ENCODE measurements at places on chromosomes 2 and 18. TPM values are rescaled to one million over a fixed set of nuclear protein-coding genes. Genes with fewer than 3 reads are reported as not detected.
A peak's percentile ranks its signal among the peaks of the same experiment; 100 is the strongest.

DNA sequence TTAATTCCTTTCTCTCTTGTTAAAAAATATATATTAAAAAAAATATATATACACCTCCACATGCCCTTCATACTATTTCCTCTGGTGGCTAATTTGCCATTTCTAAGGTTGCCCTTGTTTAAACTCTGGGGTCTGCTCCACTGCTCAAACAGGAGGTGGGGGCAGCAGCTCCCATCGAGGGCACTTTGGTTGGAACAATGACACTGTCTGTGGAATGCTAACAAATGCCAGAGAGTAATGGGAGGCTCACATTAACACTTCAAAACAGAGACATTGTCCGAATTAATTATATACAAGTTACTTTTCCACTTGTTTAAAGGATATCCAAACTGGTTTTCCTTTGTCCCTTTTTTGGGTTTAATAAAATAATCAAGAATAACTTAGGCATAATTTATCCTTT is 58.8 kb upstream of the CD302 start:
- DNase-seq: no peak
- H3K4me3 ChIP-seq: no peak overlapping the region
- H3K27me3 ChIP-seq: no peaks in the 10 kb centered on the region
- no peak overlapping the region for H3K27ac ChIP-seq
- H3K36me3 ChIP-seq: no peaks in the 10 kb centered on the region
- no peaks in the 10 kb centered on the region for H3K4me1 ChIP-seq

- H3K27me3 ChIP-seq: no peaks in the 10 kb centered on the region
- H3K4me3 ChIP-seq: no peak overlapping the region
- H3K27ac ChIP-seq: peak overlapping the region; percentile 52
- peak; percentile 56 for DNase-seq
- no peaks in the 10 kb centered on the region for H3K36me3 ChIP-seq
These were observed 22.7 kb upstream of the MYO1B start for GRCh38 chr2:191222507-191222906.

DNA sequence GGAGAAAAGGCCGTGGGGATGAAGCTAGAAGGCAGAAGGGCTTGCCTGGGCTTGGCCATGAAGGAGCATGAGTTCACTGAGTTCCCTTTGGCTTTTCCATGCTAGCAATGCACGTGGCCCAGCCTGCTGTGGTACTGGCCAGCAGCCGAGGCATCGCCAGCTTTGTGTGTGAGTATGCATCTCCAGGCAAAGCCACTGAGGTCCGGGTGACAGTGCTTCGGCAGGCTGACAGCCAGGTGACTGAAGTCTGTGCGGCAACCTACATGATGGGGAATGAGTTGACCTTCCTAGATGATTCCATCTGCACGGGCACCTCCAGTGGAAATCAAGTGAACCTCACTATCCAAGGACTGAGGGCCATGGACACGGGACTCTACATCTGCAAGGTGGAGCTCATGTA is 2.9 kb downstream of the CTLA4 start:
- H3K4me1 ChIP-seq: peaks cover 2% of the 10 kb centered on the region
- no peaks in the 10 kb centered on the region for H3K27me3 ChIP-seq
- H3K4me3 ChIP-seq: no peak overlapping the region
- H3K27ac ChIP-seq: no peak overlapping the region

- no peaks in the 10 kb centered on the region for H3K4me1 ChIP-seq
- no peak overlapping the region for H3K27ac ChIP-seq
- no peaks in the 10 kb centered on the region for H3K27me3 ChIP-seq
These were observed 4.4 kb downstream of the TXNDC2 start for GRCh38 chr18:9890196-9890595.

GRHL1 gene
- 1.0 TPM for total RNA-seq

DNA sequence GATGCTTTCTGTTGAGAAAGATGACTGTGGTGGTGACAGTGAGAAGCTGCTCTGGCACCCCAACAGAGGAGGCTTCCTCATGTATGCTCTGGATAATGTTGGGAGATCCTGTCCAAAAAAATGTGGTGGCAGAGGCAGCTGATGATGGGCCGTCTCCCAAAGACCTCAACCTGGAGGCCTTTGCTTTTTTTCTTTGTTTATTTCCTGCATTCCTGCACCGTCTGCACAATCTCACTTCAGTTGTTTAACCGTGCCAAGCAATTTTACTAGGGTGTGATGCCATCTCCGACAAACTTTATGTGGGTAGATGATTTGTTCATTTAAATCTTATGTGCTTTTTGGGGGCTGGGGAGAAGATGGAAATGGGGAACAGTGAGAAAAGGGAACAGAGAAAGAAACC is 62.2 kb upstream of the IGFBP5 start:
- no peaks in the 10 kb centered on the region for H3K27me3 ChIP-seq
- no peaks in the 10 kb centered on the region for H3K36me3 ChIP-seq
- no peak overlapping the region for H3K27ac ChIP-seq

TMEM247 gene
- not detected for total RNA-seq

RTKN gene
- total RNA-seq: 46.1 TPM

DSG4 gene
- not detected for total RNA-seq

DNA sequence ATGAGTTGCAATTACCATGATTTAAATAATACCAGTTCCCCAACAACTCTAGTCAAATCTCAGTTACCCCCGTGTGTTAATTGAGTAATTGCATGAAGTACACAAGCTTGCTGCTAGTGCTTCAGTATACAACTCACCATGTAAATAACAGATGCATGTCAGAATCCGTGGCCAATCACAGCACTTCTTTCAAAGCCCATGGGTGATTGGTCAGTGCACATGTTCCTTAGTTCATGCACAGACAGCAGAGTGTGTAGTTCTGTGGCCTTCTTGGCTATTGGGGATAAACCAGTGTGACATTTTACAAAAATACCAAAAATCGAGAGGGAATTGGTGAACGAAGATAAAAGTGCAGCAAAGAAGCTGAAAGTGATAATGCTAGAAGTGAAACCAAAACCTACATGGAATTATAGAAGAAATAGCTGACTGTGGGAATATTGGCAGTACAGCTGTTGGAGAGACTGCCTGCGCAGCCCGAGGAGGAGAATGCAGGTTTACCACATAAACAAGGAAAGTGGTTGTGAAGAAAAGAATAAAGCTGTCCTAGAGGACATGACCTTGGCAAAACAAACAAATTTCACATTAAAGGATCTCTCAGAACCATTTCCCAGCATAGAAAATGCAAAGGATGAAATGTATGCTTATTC is 59.4 kb downstream of the NEDD4L start:
- H3K27ac ChIP-seq: no peak overlapping the region
- no peak overlapping the region for H3K4me3 ChIP-seq
- H3K4me1 ChIP-seq: peaks cover 8% of the 10 kb centered on the region
- no peak for DNase-seq

- DNase-seq: no peak
- H3K4me3 ChIP-seq: no peak overlapping the region
- H3K36me3 ChIP-seq: no peaks in the 10 kb centered on the region
- H3K4me1 ChIP-seq: no peaks in the 10 kb centered on the region
- no peak overlapping the region for H3K27ac ChIP-seq
These were observed 353.1 kb upstream of the FANCL start for GRCh38 chr2:58594175-58594574.

GRCh38 chr2:215358312-215358845 is 46.5 kb downstream of the ATIC start:
- no peak overlapping the region for H3K27ac ChIP-seq
- H3K4me1 ChIP-seq: no peaks in the 10 kb centered on the region
- H3K36me3 ChIP-seq: peaks cover 19% of the 10 kb centered on the region
- DNase-seq: no peak

- no peak overlapping the region for H3K4me3 ChIP-seq
- no peaks in the 10 kb centered on the region for H3K27me3 ChIP-seq
- H3K36me3 ChIP-seq: peaks cover 66% of the 10 kb centered on the region
- DNase-seq: no peak
These were observed 67.1 kb downstream of the ITGB1BP1 start for GRCh38 chr2:9356261-9356660.

ZNF396 gene
- total RNA-seq: 1.3 TPM

DNA sequence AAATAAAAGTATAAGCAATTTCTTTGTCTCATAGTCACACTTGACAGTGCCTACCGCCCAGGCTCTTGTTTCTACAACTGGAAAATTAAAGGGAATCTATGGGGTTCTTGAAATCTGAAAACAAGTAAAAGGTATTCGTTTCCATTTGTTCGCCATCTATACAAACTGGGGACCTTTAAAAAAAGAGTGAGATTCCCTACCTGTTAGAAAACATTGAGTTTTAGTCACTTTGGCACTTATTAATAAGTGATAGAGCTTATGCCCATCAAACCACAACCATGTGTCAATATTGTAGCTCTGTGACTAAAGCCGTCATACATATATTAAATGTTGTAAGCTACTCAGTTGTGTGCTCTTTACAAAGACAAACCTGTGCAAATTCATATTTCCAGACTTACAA is 13.2 kb downstream of the FN1 start:
- H3K27ac ChIP-seq: no peak overlapping the region
- H3K4me1 ChIP-seq: no peaks in the 10 kb centered on the region
- H3K4me3 ChIP-seq: no peak overlapping the region
- H3K27me3 ChIP-seq: no peaks in the 10 kb centered on the region
- peaks cover 53% of the 10 kb centered on the region for H3K36me3 ChIP-seq

GRCh38 chr2:57479981-57480380 is 566.6 kb upstream of the VRK2 start:
- H3K4me3 ChIP-seq: no peak overlapping the region
- no peaks in the 10 kb centered on the region for H3K36me3 ChIP-seq
- no peaks in the 10 kb centered on the region for H3K27me3 ChIP-seq
- DNase-seq: no peak
- no peaks in the 10 kb centered on the region for H3K4me1 ChIP-seq
- H3K27ac ChIP-seq: no peak overlapping the region

- H3K27me3 ChIP-seq: no peaks in the 10 kb centered on the region
- no peak for DNase-seq
- H3K36me3 ChIP-seq: no peaks in the 10 kb centered on the region
- no peaks in the 10 kb centered on the region for H3K4me1 ChIP-seq
- no peak overlapping the region for H3K4me3 ChIP-seq
These were observed 63.1 kb downstream of the ACVR1C start for GRCh38 chr2:157565550-157565949.

WDCP gene
- 11.3 TPM for total RNA-seq

GRCh38 chr2:72291059-72291458 is 143.4 kb upstream of the CYP26B1 start:
- DNase-seq: no peak
- H3K4me3 ChIP-seq: no peak overlapping the region

FN1 gene
- total RNA-seq: 455 TPM

DNA sequence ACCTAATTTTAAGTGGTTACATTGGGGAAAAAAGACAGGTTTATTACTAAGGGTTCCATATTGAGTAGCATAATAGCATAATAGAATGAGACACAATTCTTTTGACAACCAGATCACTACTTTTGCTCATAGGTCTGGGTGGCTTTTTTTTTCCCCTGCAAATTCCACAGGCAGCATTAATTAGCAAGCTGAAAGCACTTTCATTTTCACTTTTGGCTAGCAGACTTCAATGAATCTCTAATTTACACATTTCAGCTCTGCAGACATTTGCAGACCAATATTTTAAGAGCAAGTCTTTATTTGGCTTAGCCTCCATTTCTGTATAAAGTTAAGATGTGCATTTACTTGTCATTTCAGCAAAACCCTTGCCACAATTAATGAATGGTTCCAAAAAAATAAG is 185.5 kb downstream of the NOL4 start:
- no peak overlapping the region for H3K4me3 ChIP-seq
- DNase-seq: no peak
- no peaks in the 10 kb centered on the region for H3K36me3 ChIP-seq
- no peak overlapping the region for H3K27ac ChIP-seq

DNA sequence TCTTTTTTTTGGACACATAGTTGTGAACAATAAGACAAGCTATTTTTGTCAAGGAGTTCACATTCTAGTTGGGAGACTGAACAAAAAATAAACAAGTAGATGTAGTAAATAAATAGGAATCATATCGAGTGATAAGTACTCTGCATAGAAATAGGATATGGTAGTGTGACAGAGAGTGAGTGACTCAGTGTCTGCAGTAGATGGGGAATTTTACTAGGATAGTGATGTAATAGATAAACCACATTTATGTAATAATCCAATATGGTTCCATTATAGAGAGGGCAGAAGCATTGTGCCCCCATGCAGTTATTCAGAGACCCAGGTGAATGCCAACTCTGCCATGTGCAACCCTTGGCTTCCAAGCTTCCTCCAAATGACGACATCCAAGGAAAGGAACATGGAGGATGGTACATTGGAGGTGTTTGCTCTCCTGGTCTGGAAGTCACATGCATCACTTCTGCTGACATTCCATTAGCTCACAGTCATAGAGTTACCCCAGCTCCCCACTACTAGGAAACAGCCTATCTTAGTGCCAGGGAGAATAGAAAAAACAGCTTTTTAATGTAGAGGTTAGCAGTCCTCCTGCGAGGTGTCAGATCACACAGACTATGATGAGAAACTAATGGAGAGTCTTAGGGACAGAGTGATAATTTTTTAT is 595.4 kb downstream of the NYAP2 start:
- DNase-seq: no peak
- H3K4me3 ChIP-seq: no peak overlapping the region
- H3K27ac ChIP-seq: no peak overlapping the region
- H3K36me3 ChIP-seq: no peaks in the 10 kb centered on the region
- no peaks in the 10 kb centered on the region for H3K4me1 ChIP-seq

- DNase-seq: no peak
- no peaks in the 10 kb centered on the region for H3K27me3 ChIP-seq
- H3K4me3 ChIP-seq: no peak overlapping the region
- no peaks in the 10 kb centered on the region for H3K4me1 ChIP-seq
- H3K27ac ChIP-seq: no peak overlapping the region
These were observed 24.7 kb downstream of the ATAD2B start for GRCh38 chr2:23901966-23902846.

DNA sequence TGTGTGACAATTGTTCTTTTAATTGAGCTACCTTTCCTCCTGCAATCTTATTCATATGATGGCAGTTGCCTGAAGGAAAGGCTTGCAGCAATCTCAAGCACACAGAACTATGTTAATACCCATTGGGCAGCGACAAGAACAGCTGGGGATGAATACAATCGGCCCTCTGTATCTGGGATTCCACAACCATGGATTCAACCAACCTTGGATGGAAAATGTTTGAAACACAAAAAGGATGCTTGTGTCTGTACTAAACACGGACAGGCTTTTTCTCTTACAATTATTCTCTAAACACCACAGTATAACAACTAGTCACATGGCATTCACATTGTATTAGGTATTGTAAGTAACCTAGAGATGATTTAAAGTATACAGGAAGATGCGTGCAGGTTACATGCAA is 256.1 kb upstream of the SIX2 start:
- peaks cover 17% of the 10 kb centered on the region for H3K4me1 ChIP-seq
- H3K36me3 ChIP-seq: no peaks in the 10 kb centered on the region
- no peak overlapping the region for H3K4me3 ChIP-seq
- H3K27ac ChIP-seq: no peak overlapping the region

GRCh38 chr2:68632021-68632420 is 11.4 kb upstream of the PROKR1 start:
- no peaks in the 10 kb centered on the region for H3K27me3 ChIP-seq
- no peak overlapping the region for H3K27ac ChIP-seq
- H3K4me1 ChIP-seq: no peaks in the 10 kb centered on the region
